ENCODE measurements at places on chromosomes 12 and 14.

GRCh38 chr14:35366056-35366451 lies 38.5 kb downstream of the NFKBIA start:
- DNase-seq: peak; percentile 54

DNA sequence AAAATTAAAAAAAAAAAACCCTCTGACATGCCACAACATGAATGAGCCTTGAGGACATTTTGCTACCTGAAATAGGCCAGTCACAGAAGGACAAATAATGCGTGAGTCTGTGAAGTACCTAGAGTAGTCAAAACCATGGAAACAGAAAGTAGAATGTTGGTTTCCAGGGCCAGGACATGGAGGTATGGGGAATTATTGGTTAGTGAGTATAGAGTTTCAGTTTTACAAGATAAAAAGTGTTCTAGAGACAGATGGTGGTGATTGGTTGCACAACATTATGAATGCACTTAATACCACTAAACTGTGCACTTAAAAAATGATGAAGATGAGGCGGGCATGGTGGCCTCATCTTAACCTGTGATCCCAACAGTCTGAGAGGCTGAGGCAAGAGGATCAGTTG lies 47.6 kb upstream of the ZFP36L1 start:
- DNase-seq: no peak

DNA sequence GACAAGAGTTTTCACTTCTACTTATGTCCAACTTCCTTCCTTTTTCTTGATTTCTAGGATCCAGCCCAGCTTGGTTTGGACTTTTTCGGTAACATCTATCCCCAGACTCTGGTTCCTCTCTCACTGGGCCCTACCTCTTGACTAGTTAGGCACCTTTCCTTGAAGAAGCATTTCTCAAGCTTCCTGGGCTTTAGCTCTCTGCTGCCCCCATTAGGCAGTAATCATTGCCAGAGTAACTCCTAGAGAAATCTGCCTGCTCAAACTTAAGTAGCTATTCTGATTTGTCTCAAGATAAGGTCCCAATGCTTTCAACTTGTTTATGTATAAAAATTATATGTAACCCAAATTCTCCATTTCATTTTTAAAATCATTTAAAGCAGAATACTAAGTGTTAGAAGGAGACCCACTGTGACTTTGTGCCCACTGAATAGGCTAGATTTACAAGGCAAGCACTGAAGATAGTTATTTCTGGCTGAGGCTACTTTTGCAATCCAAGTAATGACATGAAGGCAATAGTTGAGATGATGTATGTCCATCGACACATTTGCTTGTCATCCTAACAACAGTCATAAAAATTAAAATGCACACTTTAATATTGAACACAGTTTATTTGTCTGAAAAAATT lies 275.0 kb upstream of the G2E3 start:
- peak; percentile 66 for DNase-seq

DNA sequence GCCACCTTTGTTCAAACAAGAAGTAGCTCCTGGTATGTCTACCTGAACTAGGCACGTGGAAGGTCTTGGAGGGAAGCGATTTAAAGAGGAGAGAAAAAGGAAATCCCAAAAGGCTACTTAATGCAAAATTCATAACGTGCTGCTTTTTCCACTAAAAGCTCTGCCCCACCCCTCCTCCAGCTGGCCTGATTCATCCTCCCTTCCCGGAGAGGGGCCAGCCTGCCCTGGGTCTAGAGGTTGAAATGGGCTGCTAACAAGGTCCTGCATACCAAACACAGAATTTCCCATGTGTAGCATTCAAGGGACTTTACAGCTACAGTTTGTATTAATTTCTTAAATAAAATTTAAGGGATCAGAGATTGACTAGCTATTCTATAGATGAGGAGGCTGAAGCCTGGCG lies 83.2 kb downstream of the KNTC1 start:
- DNase-seq: no peak

GRCh38 chr12:68831751-68832503 lies 23.9 kb downstream of the MDM2 start:
- no peak for DNase-seq

GRCh38 chr14:93532541-93532940 lies 101.8 kb downstream of the UNC79 start:
- DNase-seq: no peak

GRCh38 chr14:97891515-97891914 lies 1094.3 kb downstream of the VRK1 start:
- DNase-seq: no peak

DNA sequence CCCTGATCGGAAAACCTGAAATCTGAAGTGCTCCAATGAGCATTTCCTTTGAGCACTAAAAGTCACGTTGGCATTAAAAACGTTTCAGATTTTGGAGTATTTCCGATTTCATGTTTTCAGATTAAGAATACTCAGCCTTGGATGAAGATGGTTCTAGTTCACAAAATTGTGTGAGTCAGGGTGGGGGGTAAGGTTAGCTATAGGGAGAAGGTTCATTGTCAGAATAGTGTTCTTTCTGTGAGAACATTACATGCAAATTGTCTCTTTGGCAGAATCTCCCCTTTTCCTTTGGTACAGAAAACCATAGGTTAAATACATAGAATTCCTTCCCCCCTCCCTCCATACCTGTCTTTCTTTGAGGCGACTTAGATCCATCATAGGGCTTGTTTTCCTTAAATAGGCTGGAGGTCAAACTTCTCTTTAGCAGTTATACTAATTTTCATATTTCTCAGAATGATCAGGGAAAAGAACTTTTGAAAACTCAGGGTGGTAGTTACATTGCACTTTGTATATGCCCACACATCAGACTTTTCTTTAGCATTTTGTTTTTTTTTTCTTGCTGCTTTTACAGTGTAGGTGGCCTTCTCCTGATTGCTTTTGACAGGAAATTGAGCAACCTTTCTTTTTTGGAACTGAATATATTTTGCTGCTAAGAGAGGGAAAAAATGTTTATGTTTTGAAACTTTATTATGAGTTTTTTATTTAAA lies 503.5 kb downstream of the PCNX1 start:
- DNase-seq: no peak

GRCh38 chr12:104581005-104581570 lies 124.3 kb downstream of the CHST11 start:
- DNase-seq: no peak

DNA sequence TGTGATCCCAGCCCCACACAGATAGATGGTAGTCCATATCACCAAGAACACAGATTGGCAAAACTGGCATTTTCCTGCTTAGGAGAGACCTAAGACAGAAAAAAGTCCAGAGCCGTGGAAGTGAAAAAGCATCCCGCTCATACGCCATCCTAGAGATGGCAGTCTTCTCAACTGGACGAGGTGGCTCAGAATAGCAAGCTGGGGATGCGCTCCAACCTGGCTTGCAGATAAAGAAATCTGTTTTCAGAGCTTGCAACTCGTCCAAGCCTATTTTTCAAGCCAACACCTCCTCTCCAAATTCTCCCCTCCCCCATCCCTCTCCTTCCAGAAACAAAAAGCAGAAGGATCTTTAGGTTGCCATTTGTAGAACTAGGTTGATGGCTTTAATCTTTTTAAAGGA lies 74.3 kb upstream of the OTX2 start:
- DNase-seq: no peak

- no peak for DNase-seq
Observed at GRCh38 chr14:68734231-68734732, 58.6 kb downstream of the ZFP36L1 start.

- no peak for DNase-seq
Observed at GRCh38 chr12:42255221-42255865, 17.3 kb upstream of the YAF2 start.

DNA sequence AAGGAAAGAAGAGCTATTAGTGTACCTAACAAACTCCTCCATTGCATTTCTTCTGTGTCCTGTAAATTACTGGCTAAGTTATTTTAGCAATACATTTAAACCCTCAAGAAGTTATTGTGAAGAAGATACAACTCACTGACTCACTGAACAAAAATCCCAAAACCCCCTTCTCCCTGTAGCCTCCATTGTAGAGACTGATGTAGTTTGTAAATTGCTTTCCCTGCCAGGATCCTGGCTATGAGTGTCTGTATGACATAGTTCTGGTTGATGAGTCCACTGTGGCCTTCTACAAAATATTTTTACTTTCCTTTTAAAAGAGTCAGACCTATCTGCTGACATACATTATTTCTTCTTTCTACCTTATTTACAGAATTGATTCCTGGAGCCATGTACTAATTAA lies 155.6 kb downstream of the SLC6A15 start:
- peak; percentile 51 for DNase-seq

DNA sequence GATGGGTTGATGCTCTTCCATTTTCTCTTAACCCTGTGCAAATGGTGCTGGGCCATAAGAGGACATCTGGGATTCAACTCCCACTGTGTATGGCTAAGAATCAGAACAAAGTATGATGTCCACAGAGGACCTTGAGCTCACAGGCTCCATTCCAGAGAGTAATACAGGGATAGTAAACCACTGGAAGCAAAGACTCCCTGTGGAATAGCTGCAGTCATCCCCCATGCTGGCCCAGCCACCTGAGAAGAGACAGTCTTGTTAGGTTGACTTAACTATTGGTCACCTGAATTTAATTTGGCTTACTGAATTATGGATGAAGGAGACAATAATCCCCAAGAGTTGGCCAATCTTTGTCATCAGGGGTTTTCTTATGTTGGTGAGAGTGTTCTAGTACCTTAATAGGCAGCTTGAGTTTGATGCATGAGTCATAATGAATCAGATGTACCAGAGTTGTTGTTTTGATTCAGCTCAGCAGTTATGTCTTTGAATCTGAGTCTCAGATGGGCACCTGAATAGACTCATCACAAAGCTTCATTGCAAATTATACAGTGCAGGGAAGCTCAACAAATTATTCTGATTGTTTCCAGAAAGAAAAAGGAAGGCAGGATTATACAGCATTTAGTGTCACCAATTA lies 122.7 kb downstream of the SSPN start:
- peak; percentile 83 for DNase-seq

DNA sequence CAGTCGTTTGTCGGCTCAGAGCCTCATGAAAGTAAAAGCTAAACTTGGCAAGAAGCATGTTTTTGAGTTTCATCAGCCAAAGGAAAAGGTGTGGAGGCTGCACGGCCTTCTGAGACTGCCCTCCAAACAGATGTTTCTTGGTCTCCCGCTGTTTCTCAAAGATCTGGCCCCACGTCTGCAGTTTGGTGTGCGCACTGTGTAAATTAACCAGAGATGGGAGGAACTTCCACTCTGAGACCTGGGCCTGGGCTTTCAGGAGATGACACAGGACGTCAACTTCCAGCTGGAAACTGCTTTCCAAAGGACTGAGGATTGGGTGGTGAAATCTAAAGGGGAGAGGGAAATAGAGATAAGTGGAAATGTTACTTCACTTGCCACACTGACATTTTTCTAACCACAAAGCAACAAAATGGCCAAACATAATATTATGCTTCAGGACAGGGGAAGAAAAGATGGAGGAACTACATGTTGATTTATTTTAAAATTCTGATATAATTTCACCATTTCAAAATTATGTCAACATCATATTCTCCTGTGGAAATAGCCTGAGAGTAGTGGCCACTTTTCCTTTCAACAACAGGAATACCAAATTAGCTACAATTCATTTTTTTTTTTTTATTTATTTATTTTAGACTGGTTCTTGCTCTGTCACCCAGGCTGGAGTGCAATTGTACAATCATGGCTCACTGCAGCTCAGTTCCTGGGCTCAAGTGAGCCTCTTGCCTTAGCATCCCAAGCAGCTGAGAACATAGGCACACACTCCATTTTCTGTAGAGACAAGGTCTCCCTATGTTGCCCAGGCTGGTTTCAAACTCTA lies 27.6 kb downstream of the KICS2 start:
- DNase-seq: peak; percentile 60
